ENCODE measurements at places on chromosomes 11 and 22. TPM values are rescaled to one million over a fixed set of nuclear protein-coding genes. Genes with fewer than 3 reads are reported as not detected.

The APLNR gene
- not detected for total RNA-seq

The MOB2 gene
- total RNA-seq: 33.3 TPM

DNA sequence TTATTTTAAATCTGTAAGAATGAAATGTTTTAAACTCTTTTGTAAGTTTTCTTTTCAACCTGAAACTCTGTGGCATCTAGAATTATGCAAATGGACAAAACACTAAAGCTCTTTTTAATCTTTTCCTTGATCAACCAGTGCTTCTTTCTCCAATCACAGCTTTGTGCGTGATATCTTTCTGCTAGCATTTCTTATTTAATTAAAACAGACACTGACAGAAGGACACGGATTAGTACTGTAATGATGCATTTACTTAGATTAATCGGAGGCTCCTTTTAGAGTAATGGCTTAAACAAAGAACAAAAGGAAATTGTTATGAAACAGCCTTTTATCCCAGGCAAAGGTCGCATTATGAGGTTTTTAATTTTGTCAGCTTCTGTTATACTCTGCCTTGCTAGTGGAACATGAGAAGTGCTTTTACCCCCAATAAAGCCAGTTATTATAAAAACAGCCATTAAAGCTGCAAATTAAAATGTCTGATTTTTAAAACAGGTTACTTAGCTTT, 48.5 kb upstream of the SOX6 start:
- peaks cover 2% of the 10 kb centered on the region for H3K36me3 ChIP-seq
- peaks cover 28% of the 10 kb centered on the region for H3K4me1 ChIP-seq
- no peaks in the 10 kb centered on the region for H3K27me3 ChIP-seq
- H3K4me3 ChIP-seq: no peak overlapping the region
- DNase-seq: no peak

GRCh38 chr22:28442711-28443525, 236.7 kb downstream of the TTC28 start:
- no peaks in the 10 kb centered on the region for H3K36me3 ChIP-seq
- no peaks in the 10 kb centered on the region for H3K27me3 ChIP-seq
- peak overlapping the region; percentile 90 for H3K4me3 ChIP-seq
- DNase-seq: no peak
- H3K4me1 ChIP-seq: peaks cover 23% of the 10 kb centered on the region
- H3K27ac ChIP-seq: peak overlapping the region; percentile 88

DNA sequence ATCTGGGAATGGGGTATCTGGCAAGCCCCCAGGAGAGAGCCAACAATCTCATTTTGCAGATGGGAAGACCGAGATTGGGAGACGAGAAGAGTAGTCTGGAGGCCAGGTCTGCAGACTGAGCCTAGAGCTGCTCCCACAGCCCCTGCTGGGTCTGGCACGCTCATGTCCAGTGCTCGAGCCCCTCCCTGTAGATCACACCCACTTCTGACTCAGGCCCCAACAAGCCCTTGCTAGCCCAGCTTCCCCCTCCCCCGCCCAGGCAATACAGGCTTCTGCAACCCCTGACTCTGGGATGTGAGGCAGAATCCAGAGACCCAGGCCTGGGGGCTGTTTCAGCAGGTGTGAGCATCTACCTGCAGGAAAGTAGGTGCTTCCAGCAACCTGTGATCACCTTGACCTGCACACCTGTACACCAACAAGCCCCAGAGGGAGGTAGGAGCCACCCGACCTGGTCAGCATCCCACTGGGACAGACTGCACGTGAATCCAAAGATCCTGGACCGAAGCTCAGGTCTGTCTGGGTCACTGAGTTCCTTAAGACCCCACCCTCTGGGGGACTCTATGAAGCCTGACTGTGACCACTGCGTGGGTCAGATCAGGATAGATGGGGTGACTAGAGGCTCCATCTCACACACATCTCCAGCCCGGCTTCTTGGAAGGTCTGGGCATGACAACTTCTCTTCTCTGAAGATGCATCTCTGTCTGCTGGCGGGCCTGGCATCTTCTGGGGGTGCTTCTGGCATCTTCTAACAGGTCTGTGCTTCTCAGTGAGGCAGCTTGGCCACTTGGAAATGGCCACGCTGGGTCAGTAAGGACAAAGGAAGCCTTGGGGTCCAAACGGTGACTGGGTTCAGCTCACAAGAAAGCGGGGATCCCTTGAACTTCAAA, 29.3 kb downstream of the LINC01488 start:
- peaks cover 6% of the 10 kb centered on the region for H3K27me3 ChIP-seq
- DNase-seq: no peak
- H3K27ac ChIP-seq: no peak overlapping the region
- no peak overlapping the region for H3K4me3 ChIP-seq
- no peaks in the 10 kb centered on the region for H3K36me3 ChIP-seq

The SORL1 gene
- 31.8 TPM for total RNA-seq

DNA sequence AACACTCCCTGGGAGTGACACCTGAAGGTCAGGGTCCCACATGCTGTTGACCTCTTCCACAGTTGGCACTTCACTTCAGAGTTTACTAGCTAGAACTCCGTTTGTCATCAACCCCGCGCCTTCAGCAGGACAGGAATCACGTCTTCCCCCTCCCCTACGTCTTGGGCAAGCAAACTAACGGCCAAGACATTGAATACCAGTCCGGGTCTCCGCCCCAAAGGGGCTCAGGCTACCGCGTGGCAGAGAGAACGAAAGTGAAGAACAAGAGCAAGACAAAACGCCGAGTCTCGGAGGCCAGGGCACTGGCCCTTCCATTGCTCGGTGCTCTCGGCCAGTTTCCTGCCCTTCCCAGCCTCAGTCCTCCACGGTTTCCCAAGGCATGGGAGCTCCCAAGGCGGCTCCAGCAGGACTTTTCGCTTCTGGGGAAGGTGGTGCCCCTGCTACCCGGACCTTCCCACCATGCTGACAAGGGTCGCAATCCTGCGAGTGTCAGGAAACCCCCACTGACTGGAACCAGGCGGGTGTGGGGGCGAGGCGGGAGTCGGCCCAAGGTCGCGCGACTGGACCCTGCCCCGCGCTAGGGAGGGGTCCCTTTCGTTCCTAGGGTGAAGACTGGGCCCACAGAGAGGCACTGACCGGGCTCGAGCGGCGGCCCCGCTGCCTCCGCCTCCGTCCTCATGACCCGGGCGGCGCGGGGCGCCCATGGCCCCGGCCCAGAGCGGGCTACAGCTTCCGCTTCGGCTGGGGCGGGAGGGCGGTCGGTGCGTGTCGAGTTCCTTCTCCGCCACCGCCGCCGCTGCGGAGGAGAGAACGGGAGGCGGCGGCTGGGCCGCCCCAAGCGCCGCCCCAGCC, at the start of gene GUCD1:
GUCD1 (minus strand) TSS at position 826 of the 852 bp plus-strand sequence; CDS start at position 679, 147 bp downstream.
- H3K36me3 ChIP-seq: peaks cover 8% of the 10 kb centered on the region
- H3K27ac ChIP-seq: peak within 1 kb of the TSS; percentile 96
- DNase-seq: no peak
- H3K27me3 ChIP-seq: no peaks in the 10 kb centered on the region

The OR52E2 gene
- not detected for total RNA-seq

DNA sequence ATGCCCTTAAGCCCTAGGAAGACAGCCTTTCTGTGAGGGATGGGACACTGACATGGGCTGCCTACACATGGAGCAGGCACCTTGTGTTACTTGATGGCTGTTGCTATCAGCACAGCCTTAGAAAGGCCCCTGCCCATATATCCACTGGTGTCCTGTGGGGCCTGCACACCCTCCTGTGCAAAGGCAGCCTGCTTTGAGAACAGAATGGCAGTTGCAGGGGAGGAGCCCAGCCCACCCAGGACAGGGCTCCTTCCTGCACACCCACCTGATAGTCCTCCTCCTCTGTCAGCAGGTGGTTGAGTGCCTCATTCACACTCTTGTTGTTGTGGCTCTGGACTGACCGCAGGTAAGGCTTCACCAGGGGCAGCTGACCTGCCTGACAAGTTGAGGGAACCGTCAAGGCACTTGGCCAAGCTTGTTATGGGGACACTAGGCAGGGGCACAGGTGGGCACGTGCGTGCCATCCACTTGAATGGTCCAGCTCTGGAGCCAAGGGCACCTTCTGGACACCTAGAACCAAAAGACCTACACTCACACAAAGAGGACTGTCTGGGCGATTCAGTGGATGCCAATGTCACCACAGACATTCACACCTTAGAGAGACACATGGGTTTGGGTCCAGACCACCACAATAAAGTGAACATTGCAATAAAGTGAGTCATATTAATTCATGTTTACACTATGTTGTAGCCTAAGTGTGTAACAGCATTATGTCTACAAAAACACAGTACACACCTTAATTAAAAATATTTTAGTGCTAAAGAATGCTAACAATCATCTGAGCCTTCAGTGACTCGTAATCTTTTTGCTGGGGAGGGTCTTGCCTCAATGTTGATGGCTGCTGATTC, 9.4 kb upstream of the SLC25A1 start:
- no peaks in the 10 kb centered on the region for H3K27me3 ChIP-seq
- H3K36me3 ChIP-seq: no peaks in the 10 kb centered on the region
- no peak overlapping the region for H3K27ac ChIP-seq
- no peaks in the 10 kb centered on the region for H3K4me1 ChIP-seq
- no peak overlapping the region for H3K4me3 ChIP-seq

GRCh38 chr22:47065756-47066615, 303.5 kb downstream of the TBC1D22A start:
- H3K27ac ChIP-seq: no peak overlapping the region
- H3K4me3 ChIP-seq: no peak overlapping the region
- no peak for DNase-seq
- peaks cover 5% of the 10 kb centered on the region for H3K36me3 ChIP-seq

The ZNRD2 gene
- total RNA-seq: 25.3 TPM

The LRRC55 gene
- total RNA-seq: 0.12 TPM

GRCh38 chr22:26711205-26711963, 54.0 kb downstream of the MIAT start:
- no peak for DNase-seq
- peaks cover 7% of the 10 kb centered on the region for H3K4me1 ChIP-seq
- no peak overlapping the region for H3K4me3 ChIP-seq
- peaks cover 9% of the 10 kb centered on the region for H3K36me3 ChIP-seq

- H3K27ac ChIP-seq: peak overlapping the region; percentile 62
- no peaks in the 10 kb centered on the region for H3K36me3 ChIP-seq
- no peak for DNase-seq
- no peak overlapping the region for H3K4me3 ChIP-seq
Observed at GRCh38 chr11:13329670-13330356, 52.2 kb downstream of the BMAL1 start.

DNA sequence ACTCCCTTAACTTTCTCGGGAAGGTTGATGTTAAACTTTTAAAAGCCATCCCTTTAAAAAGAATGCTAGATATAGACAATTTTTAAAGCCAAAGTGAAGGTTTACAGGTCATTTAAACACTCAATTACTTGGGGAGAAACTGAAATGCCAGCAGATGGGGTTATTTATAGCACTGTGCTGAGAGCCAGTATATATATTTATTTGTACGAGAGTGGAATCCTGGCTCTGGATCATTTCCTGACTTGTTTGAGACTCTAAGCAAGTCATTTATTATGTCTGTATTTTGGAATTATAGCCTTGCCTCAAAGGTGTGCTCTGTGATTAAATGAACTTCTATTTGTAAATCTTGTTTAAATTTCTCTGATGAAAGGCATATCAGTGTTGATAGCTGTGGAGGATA, 6.8 kb upstream of the ZBED5 start:
- no peak overlapping the region for H3K27ac ChIP-seq
- H3K4me3 ChIP-seq: no peak overlapping the region
- no peaks in the 10 kb centered on the region for H3K36me3 ChIP-seq
- DNase-seq: no peak
- no peaks in the 10 kb centered on the region for H3K27me3 ChIP-seq
- peaks cover 14% of the 10 kb centered on the region for H3K4me1 ChIP-seq

The KRTAP5-4 gene
- not detected for total RNA-seq

GRCh38 chr11:13038366-13038765, 29.2 kb downstream of the RASSF10 start:
- H3K36me3 ChIP-seq: no peaks in the 10 kb centered on the region
- no peak overlapping the region for H3K27ac ChIP-seq
- H3K4me1 ChIP-seq: peaks cover 24% of the 10 kb centered on the region
- peaks cover 8% of the 10 kb centered on the region for H3K27me3 ChIP-seq

GRCh38 chr11:19868871-19869270, 156.2 kb downstream of the NAV2 start:
- peaks cover 13% of the 10 kb centered on the region for H3K4me1 ChIP-seq
- H3K27ac ChIP-seq: no peak overlapping the region
- H3K4me3 ChIP-seq: no peak overlapping the region
- no peak for DNase-seq
- peaks cover 1% of the 10 kb centered on the region for H3K36me3 ChIP-seq
- no peaks in the 10 kb centered on the region for H3K27me3 ChIP-seq

GRCh38 chr22:17149076-17149815, 9.8 kb downstream of the HDHD5 start:
- DNase-seq: no peak
- H3K27me3 ChIP-seq: no peaks in the 10 kb centered on the region
- peaks cover 15% of the 10 kb centered on the region for H3K4me1 ChIP-seq
- H3K36me3 ChIP-seq: peaks cover 5% of the 10 kb centered on the region
- H3K27ac ChIP-seq: no peak overlapping the region

The MLC1 gene
- not detected for total RNA-seq

The P2RY2 gene
- 0.55 TPM for total RNA-seq

- H3K4me1 ChIP-seq: peaks cover 3% of the 10 kb centered on the region
- H3K36me3 ChIP-seq: no peaks in the 10 kb centered on the region
- no peak for DNase-seq
- H3K4me3 ChIP-seq: no peak overlapping the region
- H3K27ac ChIP-seq: no peak overlapping the region
Observed at GRCh38 chr11:104198576-104198975, 34.6 kb upstream of the PDGFD start.

DNA sequence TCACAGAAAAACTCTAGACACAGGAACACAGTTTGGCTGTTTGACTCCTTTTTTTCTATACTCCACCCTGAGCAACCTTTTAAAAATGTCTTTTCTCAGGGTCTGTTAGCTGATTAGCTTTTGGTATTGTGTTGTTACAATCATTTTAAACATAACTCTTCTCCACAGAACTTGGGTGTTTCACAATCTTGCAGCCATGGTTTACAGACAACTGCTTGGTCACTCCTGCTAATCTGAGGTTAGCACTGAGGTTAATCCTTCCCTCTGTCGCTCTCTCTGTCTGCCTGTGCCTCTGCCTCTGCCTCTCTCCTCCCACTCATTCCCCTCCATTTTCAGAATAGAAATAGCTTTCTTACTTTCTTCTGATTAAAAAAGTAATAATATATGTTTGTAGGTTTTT, 62.4 kb upstream of the ZBED5 start:
- H3K4me3 ChIP-seq: no peak overlapping the region
- no peak overlapping the region for H3K27ac ChIP-seq
- no peaks in the 10 kb centered on the region for H3K4me1 ChIP-seq

DNA sequence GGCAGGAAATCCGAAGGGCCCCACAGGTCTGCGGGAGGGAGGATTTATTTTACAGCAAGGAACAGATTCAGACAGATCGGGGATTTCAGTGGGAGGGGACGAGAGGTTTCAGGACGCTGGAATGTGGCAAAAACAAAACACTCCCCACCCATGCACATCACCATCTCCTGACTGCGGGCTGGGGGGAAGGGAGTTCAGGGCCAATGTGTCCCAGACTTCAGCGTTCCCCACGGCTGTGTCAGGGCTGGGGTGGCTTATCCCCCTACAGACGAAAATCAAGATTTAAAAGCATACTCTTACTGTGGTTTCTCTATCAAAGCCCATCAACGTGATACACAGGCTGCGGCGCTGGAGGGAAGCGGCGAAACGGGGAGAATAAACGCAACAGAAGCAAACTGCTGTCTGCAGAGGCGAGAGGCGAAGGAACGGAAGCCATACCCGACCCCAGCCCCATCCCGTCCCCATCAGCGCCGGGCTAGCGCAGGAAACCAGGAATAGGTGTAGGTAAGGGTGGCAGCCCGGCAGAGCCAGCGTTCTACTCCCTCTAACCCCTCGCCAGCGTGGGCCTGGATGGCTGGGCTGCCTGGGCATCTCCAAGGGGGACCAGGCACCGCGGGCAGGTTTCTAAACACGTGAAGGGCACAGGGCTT, 2.7 kb downstream of the TENM4 start:
- no peak for DNase-seq
- peaks cover 53% of the 10 kb centered on the region for H3K4me1 ChIP-seq
- H3K27me3 ChIP-seq: peaks cover 16% of the 10 kb centered on the region
- H3K36me3 ChIP-seq: no peaks in the 10 kb centered on the region
- H3K4me3 ChIP-seq: peak overlapping the region; percentile 87
- H3K27ac ChIP-seq: peak overlapping the region; percentile 96
